Testis (tissue), 5 donors: ENCODE measurements at places on chromosomes 4 and X. TPM values are rescaled to one million over a fixed set of nuclear protein-coding genes. Genes with fewer than 3 reads are reported as not detected.

- no peak for DNase-seq
Observed at GRCh38 chr4:184363258-184363657, 111.1 kb downstream of the IRF2 start.

DNA sequence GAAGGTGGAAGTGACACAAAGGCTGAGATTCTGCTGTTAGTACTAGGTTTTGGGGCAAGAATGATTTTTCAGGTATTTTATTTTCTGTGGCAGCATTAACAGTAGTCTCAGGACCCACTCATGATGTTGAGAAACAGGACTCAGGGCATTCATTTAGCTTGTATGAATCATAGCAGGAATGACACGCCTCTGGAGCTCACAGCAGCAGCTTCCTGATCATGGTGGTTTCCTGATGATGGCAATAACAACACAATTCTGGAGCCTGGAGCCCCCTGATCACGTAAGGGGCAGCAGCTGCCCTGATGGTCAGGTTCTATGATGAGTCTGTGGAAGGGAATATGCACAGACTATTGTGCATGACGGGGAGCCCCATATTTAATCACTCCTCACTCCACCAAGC is 47.0 kb downstream of the TASL start:
- DNase-seq = no peak

DNA sequence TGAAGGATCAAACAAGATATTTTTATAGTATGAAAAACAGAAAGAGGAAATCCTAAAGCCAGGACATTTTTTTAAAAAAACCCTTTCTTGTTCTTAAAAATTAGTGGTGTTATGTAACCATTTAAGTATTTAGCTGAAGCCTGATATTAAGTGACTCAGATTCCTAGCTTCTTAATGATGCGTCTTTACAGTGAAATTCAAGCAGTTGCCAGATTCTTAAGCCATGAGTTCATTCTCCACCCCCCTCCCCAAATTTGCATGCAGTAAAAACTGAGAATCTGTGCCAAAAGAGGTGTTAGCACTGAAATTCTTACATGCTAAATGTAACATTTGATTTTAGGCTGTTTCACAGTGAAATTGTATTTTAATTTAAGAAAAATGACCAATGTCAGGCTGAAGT is 180.8 kb downstream of the RAPGEF2 start:
- DNase-seq = no peak

- DNase-seq = no peak
Observed at GRCh38 chrX:112638691-112639090, 41.0 kb downstream of the LHFPL1 start.

DNA sequence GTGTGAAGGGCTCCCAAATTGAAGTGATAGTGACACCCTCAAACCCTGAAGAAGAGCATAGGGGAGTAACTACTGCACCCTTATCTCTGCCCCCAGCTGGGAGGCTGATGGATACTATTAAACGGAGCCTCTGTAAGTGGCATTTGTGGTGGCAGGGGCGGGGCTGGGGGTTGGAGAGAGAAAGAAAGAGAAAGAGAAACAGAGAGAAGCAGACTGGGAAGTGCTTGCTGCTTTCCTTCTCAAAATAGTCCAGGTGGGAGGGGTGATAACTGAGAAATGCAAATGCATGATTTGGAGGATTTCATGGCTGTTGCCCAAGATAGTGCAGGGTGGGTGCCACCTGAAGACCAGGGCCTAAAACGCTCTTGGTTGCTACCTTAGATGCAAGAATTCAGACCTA is 253.5 kb upstream of the GATB start:
- no peak for DNase-seq

- DNase-seq = no peak
Observed at GRCh38 chr4:163072222-163072621, 94.5 kb downstream of the NAF1 start.

- DNase-seq = no peak
Observed at GRCh38 chrX:70084592-70085240, 22.5 kb downstream of the OTUD6A start.

DNA sequence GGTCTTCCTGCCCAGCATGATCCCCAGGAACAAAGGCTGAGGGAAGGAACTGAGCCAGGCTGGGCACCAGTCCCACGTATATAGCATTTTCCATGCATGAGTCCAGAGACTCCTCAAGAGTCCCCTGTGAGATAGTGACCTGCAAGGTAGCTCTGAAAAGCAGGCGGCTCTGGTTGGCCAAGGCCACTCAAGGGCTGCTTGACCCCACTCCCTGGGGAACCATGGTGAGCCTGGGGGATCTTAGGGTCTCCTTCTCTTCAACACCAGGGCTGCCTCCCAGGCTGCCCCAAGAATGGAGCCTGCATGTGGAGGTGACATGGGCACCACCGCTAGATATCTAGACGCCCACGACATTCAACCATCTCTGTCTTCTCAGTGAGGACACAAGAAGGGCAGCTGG is 79.2 kb downstream of the SLC2A9 start:
- DNase-seq = no peak

UGT2B10 gene
- total RNA-seq = not detected

POU4F2 gene
- total RNA-seq = 1.9 TPM

PARM1 gene
- total RNA-seq = 40.1 TPM

S100P gene
- total RNA-seq = 0.19 TPM
